ENCODE measurements at places on chromosomes 7 and 10. TPM values are rescaled to one million over a fixed set of nuclear protein-coding genes. Genes with fewer than 3 reads are reported as not detected.
A peak's percentile ranks its signal among the peaks of the same experiment; 100 is the strongest.

Gene TMEM176A
- 62.4 TPM for total RNA-seq

Gene CDH23
- total RNA-seq = 20.1 TPM

Gene CFAP58
- 0.21 TPM for total RNA-seq

Gene NPVF
- total RNA-seq = not detected

DNA sequence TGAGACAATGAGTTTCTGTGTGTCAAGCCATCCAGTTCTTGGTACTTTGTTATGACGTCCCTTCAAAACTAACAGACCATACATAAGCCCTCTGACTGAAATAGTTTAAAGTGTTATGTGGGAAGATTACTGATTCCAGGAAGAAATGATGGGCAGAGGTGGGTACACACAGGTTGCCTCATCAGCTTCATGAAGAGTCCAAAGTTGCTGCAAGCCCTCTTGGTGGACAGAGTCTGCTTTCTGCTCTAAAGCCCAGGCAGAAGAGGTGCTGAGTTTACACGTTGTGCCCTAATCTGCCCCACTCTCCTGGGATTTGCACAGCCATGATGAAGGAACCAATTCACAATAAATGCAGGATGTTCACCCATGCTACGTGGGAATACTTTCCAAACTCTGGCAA is 187.4 kb downstream of the PARD3 start:
- DNase-seq = no peak

DNA sequence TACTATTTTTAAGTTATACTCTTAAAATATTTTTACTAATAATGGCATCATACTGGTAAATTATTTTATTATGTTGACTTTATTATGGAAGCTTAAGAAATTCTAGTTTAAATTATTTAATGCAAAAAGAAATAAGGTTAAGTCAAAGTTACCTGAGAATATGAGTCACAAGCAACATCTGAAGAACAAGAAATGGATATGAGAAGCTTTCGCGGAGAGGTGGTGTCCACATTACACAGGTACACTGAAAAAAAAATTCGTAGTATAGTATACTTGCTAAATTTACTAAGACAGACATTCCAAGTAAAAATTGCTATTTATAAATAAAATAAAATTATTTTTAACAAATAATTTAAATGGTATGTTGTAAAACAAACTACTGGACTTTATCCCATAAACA is 143.8 kb downstream of the AVL9 start:
- DNase-seq = no peak

Gene ZNF32
- total RNA-seq = 53.0 TPM

DNA sequence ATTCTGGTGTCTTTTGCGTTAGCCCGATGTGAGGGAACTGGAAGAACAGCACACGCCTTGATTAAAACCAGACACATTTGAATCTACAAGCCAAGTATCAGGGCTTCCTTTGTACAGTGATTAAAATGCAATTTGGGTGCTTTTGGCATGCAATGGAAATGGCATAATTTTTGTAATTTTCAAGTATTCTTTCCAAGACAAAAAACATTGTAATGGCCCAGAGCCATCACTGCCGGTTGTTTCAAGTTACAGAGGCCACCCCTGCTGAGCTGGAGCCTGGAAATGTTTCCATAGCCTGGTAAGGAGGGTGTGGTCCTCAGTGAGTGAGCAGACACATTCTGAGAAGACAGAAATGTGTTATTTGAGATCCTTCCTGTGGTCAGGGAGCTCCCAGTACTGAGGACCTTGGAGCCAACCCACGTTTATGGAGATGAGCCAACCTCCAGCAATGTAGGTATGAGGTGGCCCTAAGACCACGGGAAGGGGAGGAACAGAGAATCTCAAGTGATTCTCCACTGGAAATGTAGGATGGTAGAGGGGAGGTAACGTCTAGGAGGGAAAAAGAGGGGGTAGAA is 20.9 kb downstream of the TEX36 start:
- no peak for DNase-seq

Gene ELOVL3
- not detected for total RNA-seq

DNA sequence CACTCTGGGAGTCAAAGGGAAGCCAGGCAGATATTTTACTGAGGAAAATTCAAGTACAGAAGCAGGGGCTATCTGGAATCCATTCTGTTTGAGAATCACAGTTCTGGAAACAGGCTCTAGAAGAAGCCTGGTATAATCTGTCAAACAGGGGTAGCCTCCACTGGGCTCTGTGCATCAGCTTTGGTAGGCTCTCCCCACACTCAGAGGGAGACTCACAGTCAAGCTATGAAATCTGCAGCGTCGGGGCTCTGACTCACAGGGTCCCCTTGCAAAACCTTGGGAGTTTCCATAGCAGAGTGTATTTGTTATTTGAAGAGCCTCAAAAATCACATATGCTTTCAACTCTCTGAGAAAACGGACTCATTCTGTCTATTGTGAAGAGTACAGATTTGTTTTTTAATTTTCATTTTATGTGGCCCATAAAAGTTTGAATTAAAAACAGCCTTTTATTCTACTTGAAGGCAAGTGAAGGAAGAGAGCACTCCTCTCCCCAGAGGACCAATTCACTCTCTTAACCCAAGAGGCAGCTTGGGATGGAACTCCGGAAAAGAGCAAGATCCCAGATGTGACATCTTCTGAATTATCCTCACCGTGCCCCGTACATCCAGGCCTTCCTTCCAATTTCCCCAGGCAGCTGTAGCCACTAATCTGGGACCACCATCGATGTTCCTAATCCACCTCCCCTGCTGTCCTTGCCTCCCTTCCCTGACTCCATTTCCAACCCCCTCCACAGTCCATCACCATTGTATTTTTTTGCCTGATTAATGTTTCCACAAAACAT is 590.9 kb upstream of the MGMT start:
- DNase-seq = peak; percentile 21

GRCh38 chr7:149815121-149815520 is 23.1 kb upstream of the ZNF862 start:
- DNase-seq = no peak

DNA sequence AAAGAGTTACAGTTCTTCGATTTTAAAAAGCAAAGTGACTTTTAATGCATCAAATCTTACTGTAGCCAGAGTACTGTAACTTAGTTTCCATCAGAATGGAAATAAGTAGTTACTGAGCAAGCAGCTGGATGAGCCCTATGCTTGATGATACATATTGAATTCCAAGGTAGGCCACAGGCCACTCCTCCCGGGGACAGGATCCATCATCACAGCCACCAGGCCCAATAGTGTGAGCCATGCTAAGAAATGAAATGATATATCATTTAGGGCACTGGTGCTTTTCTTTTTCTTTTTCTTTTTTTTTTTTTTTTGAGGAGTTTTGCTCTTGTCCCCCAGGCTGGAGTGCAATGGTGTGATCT is 42.9 kb upstream of the TOMM7 start:
- no peak for DNase-seq

- peak; percentile 66 for DNase-seq
Measured at GRCh38 chr7:66170309-66171231, 34.6 kb upstream of the TPST1 start.

Gene KLLN
- total RNA-seq = 0.90 TPM

DNA sequence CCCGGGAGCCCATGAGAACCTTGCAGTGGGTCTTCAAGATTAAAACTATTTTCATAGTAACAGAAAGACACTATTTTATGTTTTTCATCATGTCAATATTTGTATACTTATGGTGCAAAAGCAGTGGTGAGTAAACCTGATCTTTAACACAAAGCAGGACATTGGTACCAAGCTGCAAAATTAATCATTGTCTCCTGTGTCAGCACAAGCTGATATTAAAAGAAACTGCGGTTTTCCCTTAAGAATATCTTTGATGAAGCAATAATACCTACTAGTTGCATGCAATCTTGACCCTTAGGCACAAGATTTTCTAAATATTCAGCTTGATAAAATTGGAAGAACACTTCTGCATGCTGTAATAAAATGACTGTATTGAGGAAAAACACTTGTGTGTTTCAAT is 121.7 kb downstream of the MDFIC start:
- no peak for DNase-seq

- no peak for DNase-seq
Measured at GRCh38 chr7:4244635-4245034, 437.5 kb upstream of the FOXK1 start.

DNA sequence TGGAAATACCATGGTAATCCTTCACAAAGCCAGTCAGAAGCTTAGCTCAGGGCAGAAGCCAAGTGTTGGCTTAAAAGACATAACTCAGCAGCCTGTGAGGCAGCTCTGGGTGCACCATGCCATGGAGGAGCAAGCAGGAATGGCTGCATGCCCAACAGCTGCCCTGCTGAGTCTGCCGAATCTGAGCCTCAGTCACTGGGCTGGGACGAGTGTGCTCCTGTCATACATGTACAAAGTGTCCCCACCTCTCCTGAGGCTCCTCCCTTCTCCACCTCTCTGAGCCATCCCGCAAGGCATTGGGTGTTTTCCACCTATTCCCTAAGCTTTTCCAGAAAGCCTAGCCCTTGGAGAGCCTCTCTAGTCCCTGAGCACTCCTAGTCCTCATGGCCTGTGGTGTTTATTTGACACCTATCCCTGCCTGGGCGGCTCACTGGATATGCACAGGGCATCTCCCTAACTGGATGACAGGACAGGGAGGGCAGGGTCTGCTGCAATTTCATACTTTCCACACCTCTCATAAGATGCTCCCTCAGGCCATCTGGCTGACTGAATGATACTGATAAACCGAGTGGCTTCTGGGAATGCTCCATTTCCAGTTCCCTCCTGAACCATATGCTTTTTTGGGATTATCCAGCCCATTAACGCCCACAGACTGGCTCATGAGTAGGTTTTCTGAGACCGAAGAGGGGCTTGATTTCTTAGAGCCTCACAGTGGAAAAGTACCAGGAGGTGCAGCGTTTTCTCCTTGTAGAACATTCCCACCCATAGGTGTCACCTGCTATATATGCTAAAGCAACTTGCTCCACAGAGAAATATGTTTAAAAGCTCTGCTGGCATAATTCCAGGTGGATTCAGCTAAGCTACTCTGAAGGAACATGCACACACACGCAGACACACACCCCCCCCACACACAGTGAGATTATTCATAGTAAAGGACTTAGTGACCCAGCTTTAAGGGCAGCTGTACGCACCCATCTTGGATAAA is 199.3 kb downstream of the SNX10 start:
- DNase-seq = no peak

DNA sequence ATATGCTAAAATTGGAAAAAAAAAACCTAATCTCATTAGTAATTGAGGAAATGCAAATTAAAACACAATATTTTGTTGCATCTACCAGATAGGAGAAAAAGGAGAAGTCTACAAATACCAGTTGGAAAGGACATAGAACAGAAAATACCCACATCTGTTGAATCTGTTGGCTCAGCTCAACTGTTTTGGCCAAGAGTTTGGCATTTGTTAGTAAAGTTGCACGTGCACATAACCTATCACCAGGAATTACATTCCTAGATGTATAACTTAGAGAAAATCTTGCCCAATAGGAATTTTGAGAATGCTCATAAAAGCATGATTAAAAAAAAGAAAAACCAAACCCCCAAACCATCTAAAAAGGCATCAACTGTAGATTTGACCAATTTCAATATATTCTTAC is 282.1 kb upstream of the BMPER start:
- DNase-seq = no peak

Measured in tibial nerve (tissue), 4 donors.